GM18507 (cell line): ENCODE measurements at places on chromosomes 3 and 15.

DNA sequence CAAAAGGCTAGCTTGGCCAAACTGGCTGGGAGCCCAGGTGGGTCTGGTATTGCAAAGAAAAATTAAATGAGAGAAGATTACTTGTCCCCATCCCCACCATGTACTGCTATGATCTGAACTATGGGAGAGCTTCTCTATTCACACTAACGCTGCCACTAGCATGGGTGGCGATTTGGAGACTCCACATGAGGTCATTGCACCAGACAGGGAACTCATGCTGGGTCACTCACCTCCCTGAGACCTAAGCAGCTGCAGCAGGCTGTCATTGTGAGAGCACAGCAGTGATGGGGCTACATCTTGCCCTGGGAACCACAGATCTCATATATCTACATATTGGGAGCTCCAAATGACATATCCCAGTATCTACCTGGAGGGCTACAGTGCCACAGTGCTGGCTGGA, 36.3 kb upstream of the NECTIN3 start:
- no peak for DNase-seq

- no peak for DNase-seq
These were observed 801.5 kb upstream of the GBE1 start for GRCh38 chr3:82562896-82563295.

DNA sequence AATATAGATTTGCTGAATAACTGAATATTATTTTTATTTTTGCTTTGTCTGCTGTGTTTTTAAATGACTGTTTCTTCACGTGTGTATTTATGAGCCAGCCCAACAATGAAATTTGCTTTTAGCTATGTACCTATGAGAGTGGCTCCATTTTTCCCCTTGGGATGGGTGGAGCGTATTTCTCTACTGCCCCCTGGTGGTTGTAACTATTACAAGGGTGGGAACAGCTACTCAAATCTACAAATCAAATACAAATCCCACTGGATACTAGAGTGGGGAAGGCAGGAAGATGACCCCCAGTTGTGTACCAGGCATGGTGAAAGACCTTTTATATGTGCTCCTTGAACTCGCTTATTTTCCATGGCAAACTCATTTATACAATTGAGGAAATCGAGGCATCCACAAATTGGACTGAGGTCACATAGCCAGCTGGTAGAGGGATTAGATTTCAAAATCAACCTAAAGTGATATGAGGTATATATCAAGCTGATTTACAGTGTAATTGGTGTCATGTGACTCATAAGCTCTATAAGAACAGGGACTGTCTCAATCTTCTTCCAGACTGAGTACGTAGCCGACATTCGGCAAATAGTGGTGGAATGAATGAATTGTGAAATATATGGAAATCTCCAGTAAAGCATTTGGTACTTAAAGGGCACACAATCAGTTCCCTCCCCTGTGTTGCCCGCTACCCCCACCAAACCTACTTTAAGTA, 69.5 kb upstream of the VEPH1 start:
- DNase-seq = no peak

DNA sequence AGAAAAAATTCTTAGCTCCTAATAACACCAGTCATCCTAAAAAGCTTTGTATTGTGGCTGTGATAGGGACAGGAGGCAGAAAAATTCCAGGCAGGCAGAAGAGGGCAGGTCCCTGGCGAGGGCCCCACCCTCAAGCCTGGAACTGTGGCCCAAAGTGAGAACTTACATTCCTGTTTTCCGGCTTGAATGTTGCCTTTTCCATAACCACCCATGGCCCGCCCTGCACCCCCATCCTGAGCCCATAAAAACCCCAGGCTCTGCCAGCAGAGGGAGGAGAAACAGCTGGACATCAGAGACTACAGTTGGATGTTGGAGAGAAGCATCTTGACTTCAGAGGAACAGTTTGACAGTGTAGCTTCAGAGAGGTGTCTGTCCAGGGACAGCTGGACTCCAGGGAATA, 37.3 kb downstream of the SLCO2A1 start:
- no peak for DNase-seq

GRCh38 chr15:34760909-34761308, 6.1 kb upstream of the GJD2 start:
- no peak for DNase-seq

DNA sequence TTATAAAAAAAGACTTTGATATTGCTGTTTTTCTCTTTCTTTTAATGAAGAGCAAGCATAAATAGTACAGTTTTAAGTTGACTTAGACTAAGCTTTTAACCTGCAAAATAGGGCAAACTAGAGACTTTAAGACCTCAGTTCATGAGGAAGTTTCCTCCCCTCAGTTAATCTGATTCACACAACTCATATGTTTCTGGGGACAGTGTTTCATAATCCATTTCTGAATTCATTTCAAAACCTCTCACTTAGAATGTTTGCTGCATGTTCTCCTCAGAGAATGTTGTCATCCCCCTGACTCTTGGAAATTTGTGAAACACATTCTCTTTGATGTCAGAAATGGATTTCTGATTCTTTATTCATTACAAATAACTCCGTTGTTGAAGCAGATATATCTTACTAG, 79.3 kb upstream of the SKOR1 start:
- no peak for DNase-seq

- DNase-seq = no peak
These were observed 256.3 kb upstream of the SEMA6D start for GRCh38 chr15:47460795-47461573.

- no peak for DNase-seq
These were observed 40.5 kb downstream of the FILIP1L start for GRCh38 chr3:100073714-100074307.

DNA sequence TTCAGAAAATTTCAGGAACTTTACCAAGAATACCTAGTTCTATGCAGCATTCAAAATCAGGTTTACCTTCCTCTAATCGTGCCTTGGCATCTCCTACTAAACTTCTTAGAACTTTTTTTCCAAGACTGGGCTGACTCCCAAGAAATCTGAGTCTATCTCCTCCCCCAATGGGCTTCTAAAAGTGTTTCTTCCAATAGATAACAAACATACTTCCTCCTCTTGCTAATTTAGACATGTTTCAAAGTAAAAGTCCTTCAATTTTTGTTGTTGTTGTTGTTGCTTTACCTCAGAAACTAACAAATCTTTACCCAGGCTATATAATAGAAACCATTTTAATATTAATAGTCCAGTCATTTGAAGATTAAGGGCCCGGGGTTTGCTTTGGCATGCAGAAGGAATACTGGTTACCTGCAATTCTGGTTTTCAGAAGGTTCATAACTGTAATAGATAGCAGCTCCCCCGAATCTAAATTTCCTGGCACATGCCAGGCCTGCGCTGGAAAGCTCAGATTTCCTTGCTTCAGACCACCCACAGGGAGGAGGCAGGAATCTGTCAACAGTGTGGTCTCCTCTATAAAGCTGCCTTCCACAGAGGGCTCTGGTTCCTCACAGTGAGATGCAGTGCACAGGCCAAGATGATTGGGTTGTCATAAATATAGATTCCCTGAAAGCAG, 188.7 kb downstream of the THRB start:
- no peak for DNase-seq

- DNase-seq = no peak
These were observed 22.9 kb downstream of the PDIA5 start for GRCh38 chr3:123089611-123090331.

GRCh38 chr3:137410028-137410427, 354.1 kb upstream of the SOX14 start:
- DNase-seq = no peak

DNA sequence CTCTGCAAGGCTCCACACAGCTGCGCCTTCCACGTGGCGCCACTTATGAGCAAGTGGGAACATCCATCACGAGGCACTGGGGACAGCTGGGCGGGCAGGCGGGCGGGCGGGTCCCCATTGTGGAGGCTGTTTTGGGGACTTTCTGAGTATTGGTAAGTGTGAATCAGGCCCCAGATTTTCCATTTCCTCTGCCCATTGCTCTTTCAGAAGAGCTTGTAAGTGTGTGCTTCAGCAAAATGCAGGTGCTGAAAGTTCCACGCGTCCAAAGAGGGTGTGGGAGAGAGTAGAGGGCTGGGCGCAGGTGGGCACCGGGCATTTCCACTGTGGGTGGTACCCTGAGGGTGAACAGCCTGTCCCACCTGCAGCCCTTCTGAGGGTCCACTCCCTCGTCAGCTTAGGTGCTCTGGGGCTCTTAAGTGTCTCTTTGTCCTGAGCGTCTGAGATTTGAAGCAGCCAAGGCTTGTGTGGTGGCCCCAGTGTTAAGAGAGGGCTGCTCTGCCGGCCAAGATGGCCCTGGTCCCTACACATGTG, 177.1 kb downstream of the RPLP1 start:
- no peak for DNase-seq

GRCh38 chr3:10242182-10243065, 5.8 kb upstream of the TATDN2 start:
- no peak for DNase-seq

DNA sequence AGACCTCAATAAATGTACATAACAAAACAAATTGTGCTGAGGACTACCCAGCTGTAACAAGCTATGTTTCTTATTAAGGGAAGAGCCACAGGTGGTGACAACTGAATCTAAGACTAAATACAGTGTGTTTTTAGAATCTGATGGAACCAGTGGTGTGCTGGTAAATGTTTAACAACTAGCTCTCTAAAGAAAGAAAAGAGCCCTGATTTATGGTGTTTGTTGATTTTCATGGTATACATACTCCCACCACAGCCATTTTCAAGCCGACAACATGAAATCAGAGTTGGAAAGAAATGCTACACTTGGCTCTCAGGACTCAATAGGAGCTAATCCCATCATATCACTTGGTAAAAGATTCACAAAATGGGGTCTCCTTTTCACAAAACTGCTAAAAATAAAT, 89.8 kb upstream of the FNDC3B start:
- no peak for DNase-seq

DNA sequence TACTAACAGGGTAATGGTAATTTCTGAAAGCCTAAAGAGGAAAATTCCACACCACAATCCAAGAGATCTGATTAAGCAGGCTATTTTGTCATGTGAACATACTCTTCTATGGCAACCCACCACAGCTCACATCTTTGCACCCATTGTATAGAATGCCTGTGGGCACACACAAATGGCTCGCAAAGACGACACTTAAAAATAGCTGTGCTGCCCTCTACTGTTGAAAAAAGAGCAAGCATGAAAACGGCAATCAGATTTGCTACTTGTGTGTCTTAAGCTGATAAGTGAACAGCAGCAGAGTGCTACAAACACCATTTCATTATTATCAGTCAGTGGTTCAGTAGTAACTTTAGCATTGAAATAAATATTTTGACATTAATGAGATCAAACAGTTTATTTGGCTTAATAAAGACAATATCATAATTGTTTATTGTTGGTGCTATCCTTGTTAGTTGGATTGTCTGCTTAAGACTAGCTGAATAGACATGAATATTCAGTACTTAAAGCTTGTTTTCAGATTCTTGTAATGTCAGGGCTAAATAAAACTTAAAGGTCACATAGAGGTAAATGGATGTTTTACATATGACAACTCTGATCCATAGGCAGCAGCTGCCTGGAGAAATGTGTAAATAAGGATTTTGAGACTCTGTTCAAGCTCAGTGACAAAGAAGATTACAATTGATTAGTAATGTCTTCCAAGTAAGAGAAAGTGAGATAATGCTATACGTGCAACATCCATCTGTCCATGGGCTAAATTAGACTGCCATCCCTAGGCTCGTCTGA, 199.1 kb downstream of the LRRN1 start:
- DNase-seq = no peak

- no peak for DNase-seq
These were observed 23.7 kb downstream of the TPRA1 start for GRCh38 chr3:127566833-127567232.

DNA sequence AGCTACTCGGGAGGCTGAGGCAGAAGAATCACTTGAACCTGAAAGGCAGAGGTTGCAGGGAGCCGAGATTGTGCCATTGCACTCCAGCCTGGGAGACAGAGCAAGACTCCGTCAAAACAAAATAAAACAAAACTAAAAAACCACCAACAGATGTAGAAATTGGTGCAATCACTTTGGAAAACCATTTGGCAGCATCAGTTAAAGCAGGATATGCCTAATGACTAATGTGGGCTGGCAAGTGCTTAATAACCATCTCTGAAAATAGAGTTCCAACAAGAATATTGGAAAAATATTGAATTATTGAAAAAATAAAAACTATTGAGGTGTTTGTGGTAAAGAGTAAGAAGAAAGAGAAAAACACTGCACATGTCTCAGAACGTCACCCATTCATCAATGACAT, 16.1 kb upstream of the RTP3 start:
- DNase-seq = no peak

DNA sequence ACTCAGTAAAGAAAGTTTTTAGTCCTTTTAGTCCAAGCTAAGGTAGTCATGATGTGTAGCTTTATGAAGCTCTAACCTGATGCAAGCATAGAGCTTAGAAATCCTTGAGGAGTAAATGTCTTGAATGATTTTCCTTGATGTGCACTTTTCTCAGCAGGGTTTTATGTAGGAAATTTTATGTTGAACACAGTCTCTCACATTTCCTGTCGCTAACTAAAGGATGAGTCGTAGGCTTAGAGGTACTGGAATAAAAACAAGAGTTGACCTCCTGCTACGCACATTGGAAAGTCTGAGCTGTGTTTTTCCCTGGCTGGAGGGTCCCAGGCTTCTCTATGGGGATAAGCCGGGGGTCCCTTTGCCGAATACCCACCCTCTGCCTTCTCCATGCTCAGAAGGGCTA, 34.7 kb upstream of the ZPLD1 start:
- DNase-seq = no peak

GRCh38 chr15:56215769-56216168, 27.9 kb downstream of the RFX7 start:
- DNase-seq = no peak

GRCh38 chr3:187287256-187287655, 4.3 kb downstream of the MASP1 start:
- no peak for DNase-seq

DNA sequence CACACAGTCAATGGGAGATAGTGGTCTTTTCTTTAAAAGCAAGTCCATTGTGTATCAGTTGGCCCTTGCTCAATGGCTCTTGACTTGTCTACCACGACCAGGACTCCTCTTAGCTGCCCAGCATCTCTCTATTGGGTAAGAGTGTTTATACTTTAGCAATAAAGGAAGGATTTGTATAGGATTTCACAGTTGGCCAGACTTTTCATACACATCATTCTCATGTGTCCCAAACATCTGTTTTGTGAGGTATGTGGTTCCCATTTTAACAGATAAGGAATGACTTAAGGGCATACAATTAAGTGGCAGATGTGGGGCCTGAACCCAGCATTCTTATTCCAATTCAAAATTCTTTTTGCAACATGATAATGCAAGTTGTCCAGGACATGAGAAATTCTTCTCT, 191.5 kb downstream of the CHST2 start:
- no peak for DNase-seq

GRCh38 chr3:9669720-9670432, 20.6 kb downstream of the MTMR14 start:
- no peak for DNase-seq

DNA sequence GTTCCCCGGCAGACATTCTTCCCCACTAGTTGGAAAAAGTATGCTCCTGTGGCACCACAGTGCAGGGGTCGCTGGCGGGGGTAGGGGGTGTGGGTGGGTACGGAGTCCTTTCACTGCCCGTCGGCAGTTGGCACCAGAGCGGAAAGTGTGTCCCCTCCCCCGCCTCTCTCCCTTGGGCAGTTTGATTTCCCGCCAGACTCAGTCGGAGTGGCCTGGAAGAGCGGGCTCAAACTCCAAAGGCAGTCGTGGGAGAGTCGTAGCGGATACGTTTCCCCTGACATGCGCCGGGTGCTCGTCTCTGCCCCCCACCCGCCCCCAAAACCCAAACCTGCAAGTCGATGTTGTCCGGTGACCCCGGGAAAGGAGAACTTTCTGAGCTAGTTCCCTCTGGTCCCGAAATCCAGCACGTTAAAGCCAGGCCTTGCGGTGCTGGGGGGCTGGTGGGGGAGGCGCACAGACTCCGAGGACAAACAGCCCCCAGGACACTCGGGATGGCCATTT, 4.4 kb upstream of the FOXB1 start:
- DNase-seq = no peak
